CD4-positive, alpha-beta T cell treated with Interleukin-12 subunit alpha and Interleukin-12 subunit beta, for 1 hour (primary cell): ENCODE measurements at places on chromosomes 6 and 20.

DNA sequence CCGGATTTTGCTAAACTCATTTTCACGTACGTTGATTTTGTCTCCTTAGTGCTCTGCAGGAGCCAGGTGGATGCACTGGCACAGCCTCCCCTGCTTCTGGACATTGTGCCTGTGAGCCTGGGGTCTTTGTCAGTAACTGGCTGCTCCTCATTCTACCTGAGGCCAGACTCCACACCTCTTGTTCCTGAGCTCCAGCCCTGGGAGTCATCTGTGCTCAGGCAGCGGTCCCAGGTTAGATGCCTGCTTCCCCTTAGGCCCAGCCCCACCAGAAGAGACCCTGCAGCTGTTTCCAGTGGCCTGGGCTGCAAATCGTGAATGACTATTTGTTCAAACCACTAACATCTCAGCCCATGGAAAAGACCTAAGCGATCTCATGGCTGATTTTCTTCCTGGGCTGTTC, 129.1 kb downstream of the ERMARD start:
- no peak for DNase-seq

DNA sequence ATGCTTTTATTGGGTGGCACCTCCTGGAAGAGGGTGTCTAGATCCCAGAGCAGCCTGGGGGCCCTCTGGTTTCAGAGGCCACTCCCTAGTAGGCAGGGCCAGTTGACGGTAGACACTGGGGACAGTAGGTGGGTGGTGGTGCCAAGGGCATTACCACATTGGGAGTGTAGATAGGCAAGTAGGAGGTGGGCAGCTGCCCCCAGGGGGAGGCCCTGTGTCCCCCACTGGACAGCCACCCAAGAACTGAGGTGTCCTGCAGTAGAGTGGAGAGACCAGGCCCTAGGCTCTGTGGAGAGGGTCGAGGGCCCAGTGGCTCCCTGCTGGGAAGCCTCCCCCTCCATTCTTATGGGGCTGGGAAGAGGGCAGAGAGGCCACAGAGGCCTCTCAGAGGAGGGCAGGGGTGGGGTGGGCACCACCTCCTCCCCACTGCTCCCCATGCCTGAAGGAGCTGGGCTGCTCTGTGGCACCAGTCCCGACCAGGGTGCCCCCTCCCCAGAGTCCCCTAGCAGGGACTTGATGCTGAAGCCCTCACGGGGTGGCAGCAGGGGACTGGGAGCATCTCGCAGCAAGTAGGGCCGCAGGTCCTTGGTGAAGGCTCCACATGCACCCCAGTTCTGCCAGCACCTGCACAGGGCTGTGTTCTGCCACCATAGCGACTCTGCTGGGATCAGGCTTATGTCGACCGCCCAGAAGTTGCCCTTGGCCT, 305.0 kb upstream of the KCNQ5 start:
- no peak for DNase-seq

DNA sequence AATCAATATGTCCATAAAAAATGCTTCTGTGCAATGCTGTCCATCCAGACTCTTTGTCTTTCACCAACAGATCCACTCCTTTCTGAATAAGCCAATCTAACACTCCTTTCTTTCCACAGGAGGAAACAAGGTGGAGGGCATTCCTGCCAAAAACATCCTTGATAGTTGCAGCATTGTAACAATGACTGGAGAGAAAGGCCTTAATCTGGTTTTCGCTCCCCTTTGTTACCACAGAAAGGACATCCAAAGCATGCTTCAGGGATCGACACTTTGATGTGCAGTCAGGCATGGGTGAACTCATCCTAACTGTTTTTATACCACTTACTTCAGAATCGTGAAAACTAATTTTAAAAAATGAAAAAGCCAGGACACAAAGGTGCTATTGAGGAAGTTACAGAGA, 7.4 kb downstream of the IBTK start:
- no peak for DNase-seq

GRCh38 chr6:167073679-167074274, 49.1 kb upstream of the CCR6 start:
- DNase-seq = no peak
